ENCODE measurements at places on chromosomes 2 and 18. TPM values are rescaled to one million over a fixed set of nuclear protein-coding genes. Genes with fewer than 3 reads are reported as not detected.

DNA sequence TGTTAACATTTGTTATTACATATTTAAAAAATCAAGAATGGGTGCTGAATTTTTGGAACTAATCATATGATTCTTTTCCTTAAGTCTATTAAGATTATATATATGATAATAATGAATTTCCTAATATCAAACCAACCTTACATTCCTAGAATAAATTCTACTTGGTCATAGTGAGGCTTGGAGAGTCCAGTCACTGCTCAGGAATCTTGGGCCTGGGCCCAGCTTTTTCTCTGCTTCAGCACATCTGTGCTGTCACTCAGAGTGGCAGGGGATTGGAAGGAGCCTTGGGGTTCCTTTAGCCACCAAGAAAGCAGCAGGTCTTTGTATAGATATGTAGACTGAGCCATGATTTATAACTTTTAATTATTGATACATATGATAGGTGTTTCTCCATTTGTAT is 19.9 kb upstream of the ZAP70 start:
- no peak for DNase-seq
- H3K4me3 ChIP-seq: no peak overlapping the region
- H3K4me1 ChIP-seq: peaks cover 12% of the 10 kb centered on the region
- H3K27me3 ChIP-seq: no peaks in the 10 kb centered on the region
- no peaks in the 10 kb centered on the region for H3K36me3 ChIP-seq

GRCh38 chr2:67797801-67798540 is 264.8 kb downstream of the C1D start:
- H3K27me3 ChIP-seq: no peaks in the 10 kb centered on the region
- H3K36me3 ChIP-seq: no peaks in the 10 kb centered on the region
- no peak overlapping the region for H3K4me3 ChIP-seq
- no peak overlapping the region for H3K27ac ChIP-seq
- DNase-seq: no peak

- DNase-seq: no peak
- no peak overlapping the region for H3K27ac ChIP-seq
- H3K4me3 ChIP-seq: no peak overlapping the region
- no peaks in the 10 kb centered on the region for H3K4me1 ChIP-seq
Measured at GRCh38 chr2:105454801-105455485, 56.1 kb upstream of the FHL2 start.

GRCh38 chr18:50201476-50202018 is 6.6 kb upstream of the MYO5B start:
- no peaks in the 10 kb centered on the region for H3K36me3 ChIP-seq
- no peak overlapping the region for H3K4me3 ChIP-seq
- DNase-seq: no peak
- peaks cover 8% of the 10 kb centered on the region for H3K4me1 ChIP-seq
- peaks cover 71% of the 10 kb centered on the region for H3K27me3 ChIP-seq
- H3K27ac ChIP-seq: no peak overlapping the region

DNA sequence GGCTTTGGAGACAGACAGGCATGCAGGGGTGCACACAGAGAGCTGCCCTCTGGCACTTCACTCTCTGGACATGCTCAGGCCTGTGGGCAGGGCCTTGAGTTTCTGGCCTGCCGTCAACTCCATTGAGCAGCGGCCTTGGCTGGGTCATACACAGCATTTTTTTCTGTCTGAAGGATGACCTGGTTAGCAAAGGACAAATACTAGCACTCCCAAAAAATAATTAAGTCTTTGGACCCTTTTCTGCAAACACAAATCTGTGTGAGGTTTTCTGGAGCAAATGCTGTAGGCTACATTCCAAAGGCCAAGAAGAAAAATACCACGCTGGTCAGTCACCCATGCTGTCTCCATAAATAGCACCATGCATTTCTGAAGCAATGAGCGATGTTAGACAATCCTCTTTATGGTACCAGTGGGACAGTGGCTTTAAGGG is 124.7 kb upstream of the CTAGE1 start:
- no peaks in the 10 kb centered on the region for H3K27me3 ChIP-seq
- H3K27ac ChIP-seq: no peak overlapping the region
- DNase-seq: no peak
- no peaks in the 10 kb centered on the region for H3K36me3 ChIP-seq
- H3K4me1 ChIP-seq: no peaks in the 10 kb centered on the region

Gene GPR45
- total RNA-seq: not detected

Gene NDUFAF7
- 28.9 TPM for total RNA-seq

Gene DRC1
- not detected for total RNA-seq

All from activated CD4-positive, alpha-beta T cell treated with anti-CD3 and anti-CD28 coated beads, Interleukin-2, amount 10 ng/mL, durations not matched to agents 24 days and 14 days (primary cell).